NT2/D1 (cell line): ENCODE measurements at places on chromosomes 5 and 9.

- no peak for DNase-seq
Measured at GRCh38 chr9:120395376-120395775, 184.6 kb downstream of the CDK5RAP2 start.

DNA sequence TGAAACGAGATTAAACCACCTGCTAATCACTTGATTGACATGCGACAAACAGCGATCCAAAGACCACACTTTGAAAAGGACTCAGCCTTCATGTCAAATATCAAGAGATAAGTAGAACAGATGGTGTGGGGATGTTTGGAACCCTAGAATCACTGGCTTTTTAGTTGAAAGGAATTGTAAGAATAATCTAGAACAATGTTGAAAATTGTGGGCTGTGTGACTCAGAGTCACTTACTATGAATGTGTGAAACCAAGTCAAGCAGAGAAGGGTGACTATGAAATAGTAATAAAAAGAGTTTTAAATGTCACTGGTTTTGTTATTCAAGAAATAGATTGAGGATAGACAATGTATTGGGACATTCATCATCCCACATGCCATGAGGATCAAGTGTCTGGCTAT, 14.1 kb upstream of the C1QTNF3 start:
- DNase-seq: no peak

DNA sequence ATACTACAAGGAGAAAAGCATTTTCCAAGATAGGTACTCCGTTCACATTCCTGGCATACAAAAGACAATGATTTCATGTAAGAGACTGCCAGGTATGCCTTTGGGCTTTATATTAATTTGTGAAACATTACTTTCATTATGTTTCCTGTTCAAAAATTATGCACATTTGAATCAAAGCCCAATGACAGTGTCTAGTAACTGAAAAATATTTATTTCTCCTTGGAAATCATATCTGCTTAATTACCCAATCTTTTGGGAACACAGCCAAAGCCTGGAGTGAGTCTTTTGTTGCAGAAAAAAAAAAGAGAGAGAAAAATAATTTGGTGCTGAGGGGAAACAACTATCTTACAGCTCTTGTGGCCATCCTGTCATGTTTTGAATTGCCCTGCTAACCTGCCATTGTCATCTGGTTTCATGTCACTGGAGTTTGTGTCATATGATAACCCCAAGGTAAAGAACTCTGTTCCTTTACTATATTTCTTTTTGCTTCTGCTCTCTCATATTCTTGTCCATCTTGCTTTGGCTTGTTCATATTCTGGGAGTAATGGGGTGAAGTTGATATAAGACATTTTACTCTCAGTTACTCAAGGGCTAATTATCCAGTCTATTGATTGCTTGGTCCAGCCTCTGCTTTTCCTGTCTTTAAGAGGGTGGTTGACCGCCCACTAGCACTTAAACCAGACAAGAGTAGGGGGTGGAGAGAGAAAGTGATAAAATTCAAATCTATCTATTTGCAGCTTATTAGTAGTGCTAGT, 238.3 kb upstream of the NUDT12 start:
- DNase-seq: no peak

- no peak for DNase-seq
Measured at GRCh38 chr9:89536145-89536574, 38.2 kb upstream of the SEMA4D start.

- no peak for DNase-seq
Measured at GRCh38 chr5:78295035-78295961, 800 bp upstream of the AP3B1 start.

GRCh38 chr9:129383561-129384490, 205.8 kb upstream of the IER5L start:
- DNase-seq: no peak

- no peak for DNase-seq
Measured at GRCh38 chr9:37949576-37949975, 45.6 kb upstream of the SLC25A51 start.

GRCh38 chr5:124651663-124652513, 94.6 kb downstream of the ZNF608 start:
- no peak for DNase-seq

DNA sequence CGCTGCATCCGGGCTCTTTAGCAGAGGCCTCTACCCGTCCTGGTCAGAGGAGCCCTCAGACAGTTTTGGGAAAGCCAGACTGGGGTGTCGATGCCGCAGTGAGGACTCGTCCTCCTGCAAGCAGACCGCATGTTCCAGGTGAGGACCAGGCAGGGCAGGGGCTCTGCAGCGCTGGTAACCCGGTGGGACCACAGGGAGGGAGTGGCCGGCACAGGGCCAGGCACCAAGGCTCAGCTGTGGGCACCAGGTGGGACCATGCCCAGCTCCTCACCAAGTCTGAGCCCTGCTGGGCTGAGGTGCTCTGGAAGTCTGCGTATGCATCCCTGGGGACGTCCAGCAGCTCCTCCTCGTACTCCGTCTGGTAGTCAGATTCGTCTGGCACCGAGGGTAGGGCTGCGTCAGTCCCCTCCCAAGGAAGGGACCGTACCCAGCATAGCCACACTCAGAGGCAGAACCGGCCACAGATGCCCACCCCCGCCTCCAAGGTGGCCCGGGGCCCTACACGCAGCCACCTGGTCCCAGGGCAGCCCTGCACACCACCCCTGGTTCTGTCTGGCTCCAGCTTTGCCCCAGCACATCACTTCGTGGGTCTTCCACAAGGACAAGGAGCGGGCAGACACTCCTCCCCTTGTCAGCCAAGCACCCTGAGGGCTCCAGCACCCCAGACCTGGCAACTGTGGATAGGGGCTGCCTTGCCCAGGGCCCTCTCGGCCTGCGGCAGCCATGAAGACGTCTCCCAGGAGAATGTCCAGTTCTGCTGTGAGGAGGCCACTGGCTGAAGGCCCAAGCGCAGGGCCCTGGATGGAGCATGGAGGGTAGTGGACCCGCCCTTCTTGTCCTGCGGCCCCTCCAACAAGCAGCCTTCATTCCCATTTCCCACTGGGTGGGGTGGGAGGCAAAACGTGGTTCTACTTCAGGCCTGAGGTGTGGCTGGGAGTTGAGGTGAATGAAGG, 1.5 kb upstream of the NSMF start:
- DNase-seq: no peak

GRCh38 chr5:76679231-76679630, 36.7 kb upstream of the F2R start:
- no peak for DNase-seq

DNA sequence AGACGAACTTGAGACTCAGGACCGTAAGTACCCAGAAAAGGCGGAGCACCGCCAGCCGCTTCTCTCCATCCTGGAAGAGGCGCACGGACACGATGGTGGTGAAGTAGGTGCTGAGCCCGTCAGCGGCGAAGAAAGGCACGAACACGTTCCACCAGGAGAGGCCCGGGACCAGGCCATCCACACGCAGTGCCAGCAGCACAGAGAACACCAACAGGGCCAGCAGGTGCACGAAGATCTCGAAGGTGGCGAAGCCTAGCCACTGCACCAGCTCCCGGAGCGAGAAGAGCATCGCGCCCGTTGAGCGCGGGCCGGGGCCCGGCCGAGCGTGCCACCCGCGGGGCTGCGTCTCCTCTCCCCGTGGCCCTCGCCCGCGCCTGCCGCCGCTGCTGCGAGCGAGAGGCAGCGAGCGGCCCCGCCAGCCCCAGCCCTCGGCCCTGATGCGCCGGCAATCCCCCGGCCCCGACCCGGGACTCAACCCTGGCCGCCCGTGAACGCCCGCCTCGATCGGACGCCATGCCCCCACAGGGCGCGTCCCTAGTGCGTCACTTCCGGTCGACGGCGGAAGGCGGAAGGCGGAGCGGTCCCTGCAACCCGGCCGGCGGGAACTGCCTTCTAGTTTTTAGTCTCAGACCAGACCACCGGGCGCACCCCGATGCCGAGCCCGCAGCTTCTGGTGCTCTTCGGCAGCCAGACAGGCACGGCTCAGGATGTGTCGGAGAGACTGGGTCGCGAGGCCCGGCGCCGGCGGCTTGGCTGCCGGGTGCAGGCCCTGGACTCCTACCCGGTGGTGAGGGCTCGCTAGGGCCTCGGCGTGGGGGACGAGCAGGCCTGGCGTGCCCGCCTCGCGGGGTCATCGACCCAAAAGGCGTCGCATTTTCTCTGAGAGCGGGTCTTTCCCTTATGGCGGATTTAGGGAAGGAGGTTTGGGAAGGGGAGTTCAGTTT, at the start of the genes NDOR1 and TMEM203:
Gene NDOR1, plus strand, starts transcription at position 575 of the 944 bp plus-strand sequence. Its CDS starts 78 bp downstream, at position 653.
Gene TMEM203, minus strand, starts transcription at position 523 of the 944 bp plus-strand sequence. Its CDS starts 234 bp downstream, at position 289.
- peak; percentile 82 for DNase-seq

DNA sequence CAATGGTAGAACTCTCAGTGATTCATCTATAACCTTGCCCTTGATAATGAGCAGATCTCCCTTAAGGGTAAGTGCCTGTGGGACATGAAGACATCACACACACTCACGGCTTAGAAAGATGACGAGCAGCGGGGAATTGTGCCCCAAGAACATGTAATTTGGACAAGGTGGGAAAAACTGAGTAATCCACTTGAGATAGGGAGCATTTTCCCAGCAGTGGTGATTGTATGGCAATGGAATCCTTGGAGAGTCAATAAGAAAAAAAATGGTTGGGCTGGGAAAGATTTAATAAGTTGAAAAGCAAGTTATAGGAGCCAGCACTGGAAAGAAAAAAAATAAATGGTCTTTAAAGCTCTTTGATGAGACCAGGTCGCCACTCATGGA, 193.1 kb downstream of the GLIS3 start:
- DNase-seq: no peak

DNA sequence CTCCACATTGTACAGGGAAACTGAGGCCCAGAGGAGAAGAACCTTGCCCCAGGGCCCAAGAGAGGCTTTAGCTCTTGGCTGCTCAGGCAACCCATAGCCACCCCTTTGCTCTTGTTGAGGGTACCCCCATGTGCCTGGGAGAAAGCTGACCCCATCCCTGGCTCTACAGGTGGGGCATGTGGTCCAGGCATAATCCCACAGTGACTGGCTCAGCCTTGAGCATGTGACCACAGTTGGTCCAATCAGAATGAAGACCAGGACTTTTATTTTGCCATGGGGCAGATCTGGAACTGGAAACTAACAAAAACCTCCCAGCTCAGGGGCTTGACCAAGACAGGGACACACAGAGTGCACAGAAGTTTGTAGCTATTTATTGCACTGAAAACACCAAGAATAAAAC, 29.3 kb downstream of the SLC6A7 start:
- DNase-seq: no peak

- DNase-seq: peak; percentile 72
Measured at GRCh38 chr9:25964239-25964638, 286.0 kb upstream of the TUSC1 start.

GRCh38 chr5:6087576-6087975, 290.8 kb downstream of the MED10 start:
- DNase-seq: no peak

DNA sequence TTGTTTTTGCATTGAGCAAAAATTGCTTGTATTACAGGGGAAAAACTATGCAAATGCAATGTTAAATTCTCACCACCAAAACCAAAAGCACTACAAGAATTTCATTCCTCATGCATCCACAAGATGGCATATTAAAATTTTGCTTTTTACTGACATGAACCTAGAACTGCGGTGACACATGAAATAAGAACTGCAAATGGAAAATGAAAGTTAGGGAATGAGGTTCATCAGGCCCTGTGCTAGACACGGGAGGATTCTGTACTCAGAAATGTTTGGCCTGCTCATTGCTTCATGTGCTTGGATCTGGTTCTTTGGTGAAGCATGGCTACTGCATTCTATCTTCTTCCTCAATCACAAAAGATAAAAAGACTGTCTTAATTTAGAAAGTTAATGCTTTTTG, 9.1 kb upstream of the RFK start:
- no peak for DNase-seq

GRCh38 chr5:75384218-75384617, 47.2 kb downstream of the HMGCR start:
- DNase-seq: no peak

GRCh38 chr5:144864118-144864517, 693.4 kb downstream of the KCTD16 start:
- DNase-seq: no peak

- DNase-seq: no peak
Measured at GRCh38 chr5:160744268-160745101, 107.5 kb downstream of the ATP10B start.

DNA sequence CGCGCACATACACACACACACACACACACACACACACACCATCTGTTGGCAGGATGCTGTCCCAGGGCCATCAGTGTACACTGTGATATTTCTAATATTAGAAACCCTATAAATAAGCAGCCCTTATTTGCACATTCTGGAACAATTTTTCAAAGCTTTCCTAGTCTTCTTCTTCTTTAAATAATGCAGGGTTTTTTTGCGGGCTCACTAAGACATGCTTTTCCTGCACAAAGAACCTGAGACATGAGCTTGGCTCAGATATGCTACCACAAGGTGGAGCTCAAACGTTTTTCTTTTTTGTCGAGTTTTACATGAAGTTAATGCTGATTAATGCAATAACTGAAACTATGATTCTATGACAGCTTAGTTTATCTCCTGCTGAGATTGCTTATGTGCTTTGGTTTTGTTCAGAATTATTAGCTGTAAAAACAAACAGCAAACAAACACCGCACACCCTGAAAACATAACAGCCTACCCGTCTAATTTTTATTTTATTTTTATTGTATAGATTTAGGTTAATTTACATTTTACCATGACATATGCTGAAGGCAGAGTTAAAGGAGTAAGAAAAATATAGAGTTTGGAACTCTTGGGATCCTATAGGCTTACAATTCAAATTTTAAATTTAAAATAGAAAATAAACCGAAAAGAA, 95.8 kb downstream of the ALDH1A1 start:
- DNase-seq: peak; percentile 28

DNA sequence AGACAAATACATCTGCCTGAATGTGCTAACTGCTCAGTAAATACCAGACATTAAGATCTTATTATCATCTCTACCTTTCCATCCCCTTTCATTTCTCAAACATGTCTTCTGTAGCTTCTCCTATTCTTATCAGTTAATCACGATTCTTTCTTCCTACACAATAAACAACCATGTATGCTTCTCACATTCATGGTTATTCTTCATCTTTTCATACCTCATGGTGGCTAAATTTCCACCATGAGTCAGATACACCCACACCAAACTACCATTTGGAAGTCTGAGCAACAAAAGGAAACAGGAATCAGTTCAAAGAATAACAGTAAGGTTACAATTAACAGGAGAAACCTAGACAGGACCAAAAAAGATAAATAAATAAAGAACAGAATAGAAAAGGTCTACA, 7.7 kb downstream of the ZNF622 start:
- DNase-seq: no peak

GRCh38 chr5:65882278-65882677, 44.1 kb upstream of the ERBIN start:
- no peak for DNase-seq

DNA sequence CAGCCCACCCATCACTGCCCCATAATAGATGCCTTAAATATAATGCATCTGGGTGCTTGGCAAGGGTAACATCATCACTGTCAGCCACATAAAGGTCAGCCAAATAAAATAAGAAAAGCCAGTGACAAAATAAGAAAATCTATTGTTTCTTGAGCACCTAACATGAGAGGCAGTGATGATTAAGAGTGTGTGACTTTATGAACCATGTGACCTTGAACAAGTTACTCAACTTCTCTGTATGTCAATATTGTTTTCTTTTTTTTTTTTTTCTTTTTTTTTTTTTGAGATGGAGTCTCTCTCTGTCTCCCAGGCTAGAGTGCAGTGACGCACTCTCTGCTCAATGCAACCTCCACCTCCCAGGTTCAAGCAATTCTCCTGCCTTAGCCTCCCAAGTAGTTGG, 98.7 kb downstream of the CDK5RAP2 start:
- no peak for DNase-seq
